ENCODE measurements at places on chromosomes 6 and 20.

- DNase-seq = no peak
These were observed 226.5 kb downstream of the BTBD9 start for GRCh38 chr6:38413102-38413800.

GRCh38 chr6:109118337-109118736 lies 23.0 kb downstream of the CEP57L1 start:
- DNase-seq = no peak

- DNase-seq = no peak
These were observed 761.6 kb downstream of the EYS start for GRCh38 chr6:64945450-64945849.

- DNase-seq = no peak
These were observed 84.0 kb downstream of the RCAN2 start for GRCh38 chr6:46407246-46407645.

- DNase-seq = no peak
These were observed 37.6 kb downstream of the NCR2 start for GRCh38 chr6:41372832-41373626.

GRCh38 chr6:17057322-17057721 lies 44.5 kb upstream of the STMND1 start:
- no peak for DNase-seq

DNA sequence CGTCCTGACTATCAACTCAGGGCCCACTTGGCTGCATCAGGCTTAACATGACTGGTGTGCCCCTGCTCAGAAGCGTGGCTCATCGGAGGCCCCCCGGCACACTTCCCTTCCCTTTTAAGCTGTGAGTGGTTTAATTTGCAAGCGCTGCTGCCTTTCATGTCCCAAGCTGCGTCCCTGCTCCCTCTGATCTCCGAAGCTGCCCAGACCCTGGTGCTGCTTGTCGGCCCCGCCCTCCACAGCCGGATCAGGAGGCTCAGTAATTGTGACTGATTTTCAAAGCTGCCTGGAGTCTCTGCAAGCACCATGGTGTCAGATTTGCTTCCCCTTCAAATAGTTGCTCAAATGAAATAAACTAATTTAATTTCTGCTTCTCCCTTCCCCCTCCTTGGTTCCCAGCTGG lies 71.1 kb downstream of the CDH22 start:
- DNase-seq = no peak

GRCh38 chr6:65999288-65999791 lies 292.3 kb upstream of the EYS start:
- no peak for DNase-seq

- DNase-seq = no peak
These were observed 14.8 kb upstream of the NNAT start for GRCh38 chr20:37506152-37506725.

GRCh38 chr6:134689641-134690040 lies 260.3 kb downstream of the ALDH8A1 start:
- no peak for DNase-seq

DNA sequence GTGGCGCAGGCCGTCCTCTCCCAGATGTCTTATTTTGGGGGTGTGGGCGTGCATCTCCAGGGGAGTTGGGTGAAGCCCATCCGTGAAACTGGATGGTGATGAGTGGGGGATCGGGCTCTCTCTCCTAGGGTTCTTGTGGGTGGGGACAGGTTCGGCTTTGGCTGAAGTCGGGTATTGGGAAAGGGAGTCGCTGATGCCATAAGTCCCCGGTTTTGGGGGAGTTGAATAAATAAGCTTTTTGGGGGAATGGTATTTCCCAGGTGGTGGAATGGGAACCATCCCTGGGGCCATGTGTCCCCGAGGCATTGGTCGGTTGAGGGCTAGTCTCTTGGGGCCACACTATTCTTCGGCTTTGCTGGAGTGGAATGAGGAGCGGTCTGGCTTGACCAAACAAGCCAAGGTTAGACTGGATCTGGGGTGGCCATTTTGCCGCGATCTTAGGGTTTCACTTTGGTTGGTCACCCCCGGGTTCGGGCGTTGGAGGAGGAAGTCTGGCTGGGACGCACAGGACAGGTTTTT lies 481 bp downstream of the ZNF133 start:
- no peak for DNase-seq

- no peak for DNase-seq
These were observed 123.4 kb upstream of the MAFB start for GRCh38 chr20:40812415-40812925.

DNA sequence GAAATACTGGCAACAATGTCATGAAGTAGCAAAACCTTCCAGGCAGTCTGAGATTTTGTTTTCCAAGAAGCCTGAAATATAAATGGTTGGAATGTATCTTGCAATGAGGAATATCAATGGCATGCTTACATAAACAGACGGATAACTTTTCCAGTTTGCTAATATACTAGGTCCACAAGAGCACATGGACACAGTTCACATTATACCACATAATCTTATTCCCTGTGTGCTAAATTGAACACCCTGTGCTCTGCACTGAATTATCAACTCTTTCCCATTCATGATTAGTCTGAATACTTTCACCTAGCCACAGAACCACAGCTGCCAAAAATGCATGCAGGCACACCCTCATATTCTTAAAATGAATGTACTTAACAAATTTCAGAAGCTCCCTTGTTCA lies 274.3 kb downstream of the COL12A1 start:
- DNase-seq = no peak

Measured in activated T-cell treated with anti-CD3 and anti-CD28 coated beads, Interleukin-2, amount 50 U/mL, for 1 hour (primary cell).